Testis (tissue), 5 donors: ENCODE measurements at places on chromosomes 2 and 18. TPM values are rescaled to one million over a fixed set of nuclear protein-coding genes. Genes with fewer than 3 reads are reported as not detected.

ALLC gene
- total RNA-seq = 8.1 TPM

CPO gene
- 0.43 TPM for total RNA-seq

RAX gene
- total RNA-seq = not detected

EVX2 gene
- total RNA-seq = 1.5 TPM

HES6 gene
- 40.3 TPM for total RNA-seq

FBXO41 gene
- total RNA-seq = 12.4 TPM

HAUS1 gene
- 31.1 TPM for total RNA-seq

IL1RN gene
- 3.2 TPM for total RNA-seq

UGT1A4 gene
- total RNA-seq = not detected

NT5DC4 gene
- 2.8 TPM for total RNA-seq

TFCP2L1 gene
- 5.1 TPM for total RNA-seq

DYNC2LI1 gene
- 60.4 TPM for total RNA-seq

KYNU gene
- total RNA-seq = 4.5 TPM

ST8SIA5 gene
- 1.6 TPM for total RNA-seq

- DNase-seq = no peak
Measured at GRCh38 chr2:63054841-63055225, 4.2 kb downstream of the OTX1 start.

DNA sequence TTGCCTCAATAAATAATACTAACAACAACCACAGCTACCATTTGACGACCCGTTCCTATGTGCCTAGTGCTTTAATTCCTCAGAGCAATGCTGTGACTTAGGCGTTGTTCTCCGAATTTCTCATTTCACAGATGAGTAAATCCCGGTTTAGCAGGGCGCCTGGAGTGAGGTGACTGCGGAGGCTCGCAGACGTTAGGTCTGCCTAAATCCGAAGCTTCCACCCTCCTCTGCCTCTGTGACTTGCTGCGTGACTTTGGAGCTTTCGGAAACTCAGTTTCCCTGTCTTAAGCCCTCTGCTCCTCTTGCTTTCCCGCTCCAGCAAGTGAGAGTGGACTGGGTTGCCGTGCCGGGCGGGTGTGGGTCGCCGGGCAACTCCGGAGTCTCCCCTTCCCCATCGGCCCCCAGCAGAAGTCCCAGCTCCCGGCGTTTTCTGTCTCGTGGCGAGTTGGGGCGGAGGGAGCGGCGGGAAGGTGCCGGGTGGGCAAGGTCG is 711 bp upstream of the ATOH8 start:
- DNase-seq = no peak

GRCh38 chr2:7867867-7868266 is 814.0 kb upstream of the ID2 start:
- no peak for DNase-seq

GRCh38 chr2:62439425-62439824 is 66.6 kb downstream of the TMEM17 start:
- DNase-seq = no peak

DNA sequence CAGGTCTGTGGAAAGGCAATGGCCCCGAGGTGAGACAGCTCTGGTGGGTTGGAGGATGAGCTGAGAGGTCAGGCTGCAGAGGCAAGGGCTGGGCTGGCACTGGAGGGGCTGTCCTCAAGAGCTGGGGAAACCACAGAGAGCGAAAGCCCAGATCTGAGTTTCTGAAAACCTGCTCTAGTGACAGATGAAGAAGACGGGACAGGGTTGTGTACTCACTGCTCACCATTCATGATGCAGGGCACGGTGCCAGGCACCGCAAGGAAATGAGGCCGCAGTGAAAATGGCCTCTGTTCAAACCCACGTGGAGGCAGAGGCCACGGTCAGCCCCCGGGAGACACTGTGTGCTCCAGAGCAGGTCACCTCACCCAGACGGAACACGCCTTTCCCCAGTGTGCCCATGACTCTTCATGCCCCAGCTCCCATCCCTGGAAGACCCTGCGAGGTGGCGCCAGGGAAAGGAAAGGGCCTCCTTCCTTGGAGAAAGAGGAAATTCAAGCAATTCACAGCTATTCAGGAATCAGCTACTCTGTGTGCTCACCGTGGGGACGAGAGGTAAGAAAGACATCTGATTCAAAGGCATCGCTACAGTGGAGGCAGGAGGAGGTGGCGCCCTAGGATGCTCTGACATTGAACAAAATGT is 24.3 kb upstream of the ID2 start:
- no peak for DNase-seq

DNA sequence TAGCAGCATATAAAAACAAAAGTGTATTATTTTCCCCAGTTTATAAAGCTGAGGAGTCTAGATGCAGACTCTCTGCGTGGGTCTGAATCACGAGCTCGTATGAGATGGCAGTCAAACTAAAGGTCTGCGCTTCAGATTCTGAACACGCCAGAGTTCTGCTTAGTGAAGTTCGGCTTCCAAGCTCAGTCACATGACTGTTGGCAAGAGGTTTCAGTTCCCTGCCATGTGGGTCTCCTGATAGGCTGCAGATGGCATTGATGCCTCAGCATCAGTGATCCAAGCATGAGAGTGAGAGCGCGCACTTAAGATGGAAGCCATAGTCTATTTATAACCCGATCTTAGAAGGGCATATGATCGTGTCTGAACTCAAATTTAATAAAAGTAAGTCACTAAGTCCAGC is 242.8 kb upstream of the DOK6 start:
- no peak for DNase-seq

DNA sequence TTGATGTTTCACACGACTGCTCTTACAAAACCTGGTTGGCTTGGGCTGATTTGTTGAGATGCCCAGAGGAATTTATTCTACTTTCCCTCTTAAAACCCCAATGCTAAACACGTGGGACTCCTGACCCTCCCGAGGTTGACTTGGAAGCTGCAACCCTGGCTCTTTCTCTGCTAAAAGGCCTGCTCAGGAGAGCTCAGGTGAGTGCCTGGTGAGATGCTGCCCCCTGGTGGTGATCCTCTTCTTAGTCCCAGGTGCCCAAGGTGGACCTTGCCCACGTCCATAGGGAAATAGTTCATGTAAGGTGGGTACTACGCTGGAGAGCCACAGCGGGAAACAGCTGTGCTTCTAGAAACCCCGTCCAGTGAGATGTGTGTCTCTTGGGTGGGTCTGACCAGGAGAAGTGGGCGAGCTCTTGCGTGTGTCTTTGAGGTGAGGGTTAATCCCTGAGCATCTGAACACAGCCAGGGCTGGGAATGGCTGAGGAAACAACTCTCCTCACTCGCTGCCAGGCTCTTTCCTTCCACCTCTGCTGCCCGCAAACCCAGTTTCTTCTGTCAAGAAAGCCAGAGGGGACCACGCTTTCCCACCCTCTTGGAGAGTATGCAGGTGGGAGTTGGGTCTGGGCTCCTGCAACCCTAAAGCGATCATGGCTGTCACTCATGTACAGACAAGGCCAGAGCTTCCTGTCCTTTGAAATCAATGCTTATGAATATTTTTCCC is 25.5 kb upstream of the PXDN start:
- peak; percentile 84 for DNase-seq

DNA sequence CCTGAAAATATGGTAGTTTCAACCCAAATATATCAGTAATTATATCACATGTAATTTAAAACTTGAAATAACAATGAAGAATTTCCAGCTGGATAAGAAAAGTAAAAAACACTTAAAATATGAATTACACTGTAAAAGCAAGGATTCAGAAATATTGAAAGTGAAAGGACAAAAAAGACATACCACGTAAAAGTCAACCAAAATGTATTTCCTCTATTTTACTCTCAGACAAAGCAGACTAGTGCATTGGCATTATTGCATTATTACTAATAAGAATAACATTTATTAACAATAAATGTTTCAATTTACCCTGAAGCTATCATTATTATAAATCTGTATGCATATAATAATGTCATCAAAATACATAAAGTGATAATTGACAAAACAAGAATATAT is 445.1 kb upstream of the TRIB2 start:
- no peak for DNase-seq

DNA sequence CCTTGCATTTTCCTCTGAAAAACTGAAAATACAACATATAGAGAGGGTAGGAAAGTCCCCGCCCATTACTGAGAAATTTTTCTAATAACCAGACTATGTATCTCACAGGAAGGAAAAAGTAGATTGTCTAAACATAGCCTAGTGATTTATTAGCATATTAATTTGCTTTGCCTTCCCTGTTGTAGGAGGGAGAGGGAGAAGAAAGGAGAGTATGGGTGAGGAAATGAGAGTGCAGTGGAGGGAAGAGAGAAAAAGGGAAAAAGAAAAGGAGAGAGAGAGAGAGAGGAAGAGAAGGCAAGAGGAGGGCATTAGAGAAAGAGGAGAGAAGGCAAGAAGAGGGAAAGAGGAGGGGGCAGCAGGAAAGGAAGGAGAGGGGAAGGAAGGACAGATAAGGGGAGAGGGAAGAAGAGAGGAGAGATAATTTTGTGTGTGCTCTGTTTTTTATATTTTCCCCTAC is 3.6 kb upstream of the KYNU start:
- no peak for DNase-seq

- DNase-seq = no peak
Measured at GRCh38 chr2:67567886-67568285, 170.8 kb downstream of the ETAA1 start.
